ENCODE measurements at places on chromosomes 1 and 21.

GRCh38 chr1:11653101-11653860 lies 948 bp downstream of the FBXO2 start:
- no peak for DNase-seq

DNA sequence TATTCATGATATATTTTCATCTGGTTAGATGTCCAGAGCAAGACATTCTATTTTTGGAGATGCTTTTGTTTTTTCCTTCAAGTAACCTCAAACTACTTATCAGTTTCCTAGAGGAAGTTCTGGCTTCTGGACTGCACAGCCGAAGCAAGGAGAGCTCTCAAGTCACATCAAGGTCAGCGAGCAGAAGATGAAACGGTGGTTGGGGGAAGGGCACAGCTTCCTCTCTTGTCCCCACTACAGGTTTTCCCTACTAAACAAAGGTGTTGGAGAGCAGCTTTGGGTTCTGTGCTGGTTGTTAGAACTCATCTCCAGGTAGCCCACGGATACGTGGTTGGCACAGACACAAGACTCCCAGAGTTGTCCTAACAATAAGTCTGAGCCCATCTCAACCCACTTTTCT lies 5.1 kb upstream of the PLEKHO1 start:
- no peak for DNase-seq

DNA sequence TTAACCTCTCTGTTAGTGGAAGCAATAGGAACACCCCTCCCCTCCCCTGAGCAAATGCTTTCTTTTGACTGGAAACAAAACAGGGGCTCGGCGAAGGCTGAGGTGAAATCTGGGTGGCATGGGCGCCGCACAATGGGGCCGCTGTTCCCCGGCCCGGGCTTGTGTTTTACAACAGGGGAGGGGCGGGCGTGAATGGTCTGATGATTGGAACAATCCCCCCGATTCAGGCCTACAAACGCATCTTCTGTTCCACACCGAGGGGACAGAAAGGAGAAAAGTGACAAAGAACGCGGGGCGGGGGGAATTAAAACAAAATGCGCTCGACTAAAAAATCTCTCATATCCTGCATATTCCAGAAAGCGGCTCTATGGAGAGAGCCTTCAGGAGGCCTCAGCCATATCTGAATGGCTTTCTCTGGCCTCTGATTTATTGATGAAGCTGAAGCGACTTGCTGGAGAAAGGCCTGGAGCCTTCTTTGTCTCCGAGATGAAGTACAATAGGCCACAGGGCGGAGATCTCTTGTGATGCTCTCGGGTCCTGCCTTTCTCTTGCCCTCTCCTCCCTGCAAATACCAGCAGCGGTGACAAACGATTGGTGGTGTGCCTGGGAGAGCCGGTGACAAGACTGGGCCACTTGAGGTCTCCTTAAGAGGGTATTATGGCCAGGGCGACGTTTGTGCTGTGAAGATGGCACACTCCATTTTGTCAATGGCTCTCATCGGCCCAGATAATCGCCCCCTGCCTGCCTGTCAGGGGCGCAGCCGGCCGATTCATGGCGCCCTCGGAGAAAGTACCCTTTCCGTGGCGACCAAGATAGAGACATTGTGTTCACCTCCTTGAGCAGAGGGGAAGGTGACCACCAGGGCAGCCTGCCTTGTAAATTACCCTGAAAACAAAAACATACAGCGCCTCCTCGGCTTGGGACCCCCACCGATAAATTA lies 47.1 kb upstream of the OLIG2 start:
- DNase-seq, result no peak

DNA sequence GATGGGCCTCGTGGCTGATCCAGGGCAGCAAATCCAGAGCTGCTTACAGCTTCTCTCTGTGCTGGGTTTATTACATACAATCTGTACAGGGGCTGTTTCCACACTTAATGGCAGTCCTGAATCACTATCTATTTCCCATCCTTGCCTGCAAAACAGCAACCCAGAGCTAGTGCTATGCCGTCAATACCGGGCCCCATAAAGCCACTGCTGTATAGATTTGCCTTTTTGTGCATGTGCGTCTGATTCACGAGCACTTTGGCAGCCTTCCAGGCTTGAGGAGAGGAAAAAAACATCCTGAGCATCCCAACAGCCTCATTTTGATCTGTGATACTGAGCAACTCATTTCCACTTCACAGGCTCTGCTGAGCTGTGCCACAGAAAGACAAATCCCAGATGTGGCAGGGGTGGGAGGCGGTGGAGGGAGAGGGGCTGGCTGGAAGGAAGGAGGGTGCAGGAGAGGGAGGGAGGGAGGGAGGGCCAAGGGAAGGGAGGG lies 65.2 kb upstream of the TARBP1 start:
- no peak for DNase-seq

DNA sequence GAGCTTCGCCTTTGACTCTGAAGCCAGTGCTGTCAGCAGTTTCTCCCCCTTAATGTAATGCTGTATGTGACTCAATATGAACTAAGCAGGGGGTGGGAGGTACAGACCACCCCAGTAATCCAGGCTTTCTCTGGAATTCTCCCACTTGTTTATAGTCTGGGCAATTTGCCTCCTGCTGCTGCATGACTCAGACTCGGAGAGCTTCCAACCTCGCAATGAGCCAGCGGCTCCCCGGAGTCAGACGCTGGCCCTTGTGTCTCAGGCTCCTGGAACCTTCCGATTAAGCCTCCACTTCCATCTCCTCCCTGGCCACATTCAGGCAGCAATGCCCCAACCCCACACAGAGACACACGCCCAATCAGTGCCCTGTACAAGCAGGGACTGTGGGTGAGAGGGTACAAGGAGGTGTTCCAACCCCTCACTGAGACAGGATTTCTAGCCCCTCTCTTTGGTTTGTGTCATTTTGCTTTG lies 471.7 kb upstream of the VAMP3 start:
- no peak for DNase-seq

DNA sequence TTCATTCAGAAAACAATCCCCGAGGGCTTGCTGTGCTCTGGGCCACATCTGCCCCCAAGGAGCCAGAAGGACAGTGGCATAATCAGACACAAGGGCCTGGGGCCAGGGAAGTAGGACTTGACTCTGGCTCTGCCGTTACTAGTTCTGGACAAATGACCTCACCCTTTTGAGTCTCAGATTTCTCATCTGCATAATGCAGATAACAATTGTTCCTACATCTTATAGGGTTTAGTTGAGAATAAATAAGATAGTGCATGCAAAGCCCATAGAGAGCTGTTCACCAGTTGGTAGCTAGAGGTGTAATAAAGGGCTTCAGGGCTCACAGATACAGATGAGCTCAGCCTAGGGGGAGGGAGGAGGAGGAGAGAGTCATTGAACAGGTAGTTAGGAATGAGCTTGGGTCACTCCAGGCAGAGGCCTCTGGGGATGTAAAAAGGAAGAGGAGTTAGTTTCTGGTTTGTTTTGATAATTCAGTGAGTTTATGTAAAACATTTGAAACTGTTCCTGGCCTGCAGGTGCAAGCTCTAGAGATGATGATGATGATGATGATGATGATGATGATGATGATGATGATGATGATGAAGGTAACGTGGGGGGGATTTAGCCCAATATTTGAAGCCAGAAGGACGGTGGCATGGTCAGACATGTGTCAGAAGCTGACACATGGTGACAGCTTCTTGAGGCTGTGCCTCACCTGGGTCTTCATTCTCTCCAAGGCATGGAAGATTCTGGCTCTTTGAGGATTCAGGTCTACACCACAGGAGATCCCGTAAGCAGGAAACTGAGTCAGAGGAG lies 858 bp downstream of the LACTBL1 start:
- DNase-seq, result no peak

GRCh38 chr1:26483980-26484379 lies 11.7 kb downstream of the HMGN2 start:
- DNase-seq, result no peak

GRCh38 chr1:12113433-12114339 lies 50.6 kb downstream of the TNFRSF8 start:
- no peak for DNase-seq

DNA sequence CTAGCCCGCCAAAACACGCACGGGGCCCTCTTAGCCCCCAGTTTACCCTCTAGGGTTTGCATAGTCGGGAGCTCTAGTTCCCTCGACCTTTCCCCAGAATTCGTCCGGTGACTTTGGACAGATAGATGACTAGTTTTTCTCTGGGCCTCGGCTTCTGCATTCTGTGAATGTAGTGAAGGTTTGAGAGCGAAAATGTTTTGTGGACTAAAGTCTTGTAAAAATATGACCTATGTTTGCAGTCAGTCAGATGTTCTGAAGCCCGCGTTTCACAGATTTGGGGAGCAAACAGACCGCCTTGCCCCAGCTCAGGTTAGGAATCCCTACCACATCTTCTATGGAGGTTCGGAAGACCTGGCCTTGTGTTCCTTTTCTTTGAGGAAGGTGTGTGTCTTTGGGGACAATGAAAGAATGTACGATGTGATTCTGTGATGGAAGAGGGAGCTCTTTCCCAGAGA lies 401 bp downstream of the UQCRH start:
- no peak for DNase-seq

- no peak for DNase-seq
Observed at GRCh38 chr1:204073837-204074273, 940 bp downstream of the SOX13 start.

GRCh38 chr1:162145280-162145965 lies 75.9 kb downstream of the NOS1AP start:
- DNase-seq, result no peak

GRCh38 chr1:216686860-216687766 lies 36.1 kb downstream of the ESRRG start:
- no peak for DNase-seq

DNA sequence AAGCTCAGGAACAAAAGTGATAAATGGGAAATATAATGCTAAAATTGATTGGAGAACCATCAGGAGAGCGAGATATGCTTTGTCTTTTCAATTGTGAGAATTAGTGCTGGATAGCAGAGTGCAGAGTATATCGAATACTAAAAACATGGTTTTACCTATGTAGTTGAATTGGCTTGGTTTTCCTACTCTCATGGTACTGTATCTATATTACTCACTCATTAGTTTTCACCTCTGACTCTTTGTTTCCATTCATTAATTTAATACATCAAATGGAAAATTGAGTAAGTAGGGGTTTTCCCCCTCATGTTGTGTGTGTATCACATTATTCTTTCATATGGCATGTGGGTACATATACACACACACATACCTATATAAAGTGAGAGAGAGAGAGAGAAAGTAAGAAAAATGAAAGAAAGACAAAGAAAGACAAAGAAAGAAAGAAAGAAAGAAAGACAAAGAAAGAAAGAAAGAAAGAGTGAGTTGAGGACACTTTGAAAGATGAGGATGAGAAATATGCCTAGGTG lies 1574.5 kb downstream of the MRPL39 start:
- DNase-seq, result no peak

DNA sequence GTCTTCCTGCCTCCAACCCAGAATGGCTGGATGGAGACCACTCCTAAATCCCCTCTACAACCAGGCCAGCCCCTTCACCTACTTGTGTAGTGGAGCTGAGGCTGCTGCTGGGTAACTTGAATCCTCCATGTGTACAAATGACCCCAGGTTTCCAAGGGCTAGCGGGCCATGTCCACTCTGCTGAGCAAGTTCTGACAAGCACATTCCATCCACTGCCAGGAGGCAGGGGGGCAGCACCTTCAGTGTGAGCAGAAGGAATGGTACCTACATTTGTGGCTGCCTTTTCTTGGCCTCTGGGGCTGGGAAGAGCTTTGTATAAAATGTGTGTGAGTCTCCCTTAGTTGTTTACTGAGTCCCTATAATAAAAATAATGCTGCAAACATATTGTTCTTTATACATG lies 14.5 kb downstream of the KIAA0040 start:
- DNase-seq, result no peak

GRCh38 chr1:26686795-26687194 lies 9.0 kb upstream of the ARID1A start:
- DNase-seq, result no peak

DNA sequence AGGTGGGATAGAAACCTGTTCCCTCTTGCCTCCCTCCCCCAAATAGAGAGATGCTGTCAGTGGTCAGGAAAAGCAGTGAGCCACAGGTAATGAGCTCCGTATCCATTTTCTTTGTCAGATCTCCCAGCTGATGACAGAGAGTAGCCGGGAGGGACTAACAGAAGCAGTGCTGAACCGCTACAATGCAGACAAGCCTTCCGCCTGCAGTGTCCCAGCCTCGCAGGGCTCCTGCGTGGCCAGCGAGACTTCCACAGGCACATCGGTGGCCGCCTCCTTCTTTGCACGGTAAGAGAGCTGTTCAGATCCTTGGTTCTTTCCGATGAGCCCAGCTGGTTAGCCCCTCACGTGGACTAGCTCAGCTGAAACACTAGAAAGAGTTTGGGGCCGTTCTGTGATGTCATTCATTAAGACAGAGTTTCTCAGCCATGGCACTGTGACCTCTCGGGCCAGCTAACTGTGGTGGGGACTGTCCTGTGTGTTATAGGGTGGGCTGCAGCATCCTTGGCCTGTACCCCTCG lies 264.7 kb downstream of the KIF26B start:
- DNase-seq, result no peak

DNA sequence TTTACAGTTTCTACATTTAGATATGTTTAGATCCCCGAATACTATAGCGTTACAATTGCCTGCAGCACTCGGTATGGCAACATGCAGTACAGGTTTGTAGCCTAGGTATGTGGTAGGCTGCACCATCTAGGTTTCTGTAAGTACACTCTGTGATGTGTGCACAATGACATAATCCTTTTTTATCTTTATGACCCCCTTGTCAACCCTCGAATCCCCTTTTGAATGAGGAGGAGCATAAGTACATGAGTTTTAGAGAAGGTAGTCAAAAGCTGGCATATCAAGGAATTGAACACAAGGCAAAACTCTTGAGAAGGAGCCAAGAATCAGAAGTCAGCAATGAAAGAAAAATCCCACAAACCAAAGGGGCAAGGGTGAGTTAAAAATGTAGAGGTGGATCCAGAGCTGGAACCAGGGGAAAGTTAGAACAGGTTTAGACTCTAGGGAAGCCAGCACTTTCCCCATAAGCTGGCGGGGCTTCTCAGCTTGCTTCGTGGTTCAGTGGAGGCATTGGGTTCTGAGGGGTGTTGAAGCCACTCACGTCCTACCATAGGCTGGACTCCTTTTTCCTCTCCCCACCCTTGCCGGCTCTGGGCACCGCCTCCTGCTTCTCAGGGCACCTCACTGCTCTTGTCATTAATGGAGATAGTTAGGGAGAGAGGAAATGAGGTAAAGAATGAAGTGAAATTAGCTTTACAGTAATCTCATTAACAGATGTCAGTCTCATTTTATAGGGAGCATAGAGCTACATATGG lies 31.3 kb downstream of the OLFML3 start:
- no peak for DNase-seq

DNA sequence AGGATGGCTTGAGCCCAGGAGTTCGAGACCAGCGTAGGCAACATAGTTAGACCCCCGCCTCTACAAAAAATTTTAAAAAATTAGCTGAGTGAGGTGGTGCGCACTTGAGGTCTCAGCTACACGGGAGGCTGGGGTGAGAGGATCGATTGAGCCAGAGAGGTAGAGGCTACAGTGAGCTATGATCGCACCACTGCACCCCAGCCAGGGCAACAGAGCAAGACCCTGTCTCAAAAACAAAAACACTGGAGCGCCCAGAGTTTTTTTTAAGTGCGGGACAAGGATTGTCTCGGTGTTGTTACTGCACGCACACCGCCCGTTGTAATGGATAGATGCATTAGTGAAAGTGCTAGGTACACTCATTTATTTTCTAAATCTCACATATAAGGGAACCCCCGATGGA lies 37.1 kb downstream of the PIK3CD start:
- DNase-seq, result no peak
